ENCODE measurements at places on chromosomes 4 and X.

DNA sequence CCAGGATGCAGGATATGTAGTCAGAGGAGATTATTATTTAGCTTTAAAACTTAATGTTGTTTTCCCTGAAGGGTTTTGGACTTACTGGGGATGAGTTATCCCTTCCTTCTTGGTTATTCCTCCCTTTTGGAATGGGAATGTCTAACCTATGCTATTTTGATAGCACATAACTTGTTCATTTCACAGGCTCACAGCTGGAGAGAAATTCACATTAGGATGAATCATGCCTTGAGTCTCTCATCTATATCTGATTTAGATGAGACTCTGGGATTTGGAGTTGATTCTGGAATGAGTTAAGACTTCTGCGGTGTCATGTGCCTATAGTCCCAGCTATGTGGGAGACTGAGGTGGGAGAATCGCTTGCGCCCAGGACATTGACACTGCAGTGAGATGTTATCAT is 81.1 kb downstream of the ATP11C start:
- DNase-seq: no peak

DNA sequence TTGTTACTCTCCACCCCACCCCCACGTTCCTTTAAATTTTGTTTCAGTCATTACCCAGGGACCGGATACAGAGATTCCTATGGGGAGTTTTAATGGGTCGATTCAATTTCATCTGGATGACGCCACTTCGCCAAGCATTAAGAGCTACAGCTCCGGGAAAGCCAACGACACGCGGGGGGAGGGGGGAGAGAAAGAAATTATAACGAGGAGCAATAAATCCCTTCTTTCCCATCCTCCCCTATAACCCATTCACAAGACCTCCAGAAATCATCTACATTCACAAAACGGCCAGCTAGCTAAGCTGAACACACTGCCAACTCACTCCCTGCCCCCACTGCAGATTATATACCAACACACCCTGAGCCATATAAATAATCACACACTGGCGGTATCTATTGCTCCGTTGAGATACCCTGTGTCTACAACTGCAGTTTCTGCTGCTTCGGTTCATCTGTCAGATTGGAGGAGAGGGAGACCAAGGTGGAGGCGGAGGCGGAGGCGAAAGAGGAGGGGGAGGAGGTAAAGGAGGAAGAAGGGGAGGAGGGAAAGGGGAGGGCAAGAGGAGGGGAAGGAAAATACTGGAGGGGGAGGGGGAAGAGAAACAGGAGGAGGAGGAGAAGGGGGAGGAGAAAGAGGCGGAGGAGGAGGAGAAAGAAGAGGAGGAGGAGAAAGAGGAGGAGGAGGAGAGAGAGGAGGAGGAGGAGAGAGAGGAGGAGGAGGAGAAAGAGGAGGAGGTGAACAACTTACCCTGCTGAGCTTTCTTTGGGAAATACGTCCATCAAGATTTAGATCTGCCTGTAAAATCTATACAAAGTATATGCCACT is 113.9 kb upstream of the VAMP7 start:
- no peak for DNase-seq

DNA sequence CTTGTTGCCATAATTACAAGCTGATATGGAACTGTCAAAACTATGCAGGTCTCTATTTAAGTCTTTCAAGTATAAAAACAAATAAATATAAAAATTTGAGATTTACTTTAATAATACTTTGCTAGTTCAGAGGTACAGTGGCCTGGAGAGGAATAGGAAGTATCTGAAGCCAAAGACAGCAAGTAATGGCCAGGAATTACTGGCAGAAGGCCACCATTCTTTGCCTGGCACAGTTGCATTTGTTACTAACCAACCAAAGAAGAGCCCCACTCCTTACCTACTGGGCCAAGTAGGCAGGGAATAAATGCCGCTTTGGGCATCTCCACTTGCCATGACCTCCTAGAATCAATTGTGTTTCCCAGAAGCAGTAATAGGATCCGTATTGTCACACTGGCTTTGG is 13.8 kb upstream of the ADAMTS3 start:
- DNase-seq: no peak

DNA sequence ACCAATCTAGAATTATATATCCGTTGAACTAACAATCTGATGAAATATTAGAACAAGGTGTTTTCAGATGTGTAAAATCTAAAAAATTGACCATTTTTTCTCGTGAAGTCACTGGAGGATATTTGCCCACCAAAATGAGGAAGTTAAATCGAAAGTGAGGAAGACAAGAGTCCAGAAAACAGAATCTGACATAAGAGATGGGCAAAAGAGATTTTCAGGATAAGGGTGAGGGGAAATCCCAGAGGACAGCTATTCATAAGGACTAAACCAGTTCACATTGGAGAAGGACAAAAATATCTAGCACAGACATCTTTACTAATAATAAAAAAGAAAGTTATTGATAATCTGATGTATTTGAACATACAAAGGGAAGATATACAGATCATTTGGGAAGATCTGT is 18.7 kb upstream of the ALG13 start:
- DNase-seq: no peak

GRCh38 chr4:7781993-7782392 is 157.7 kb downstream of the AFAP1 start:
- no peak for DNase-seq

GRCh38 chr4:1374706-1375045 is 27.7 kb downstream of the UVSSA start:
- DNase-seq: no peak

DNA sequence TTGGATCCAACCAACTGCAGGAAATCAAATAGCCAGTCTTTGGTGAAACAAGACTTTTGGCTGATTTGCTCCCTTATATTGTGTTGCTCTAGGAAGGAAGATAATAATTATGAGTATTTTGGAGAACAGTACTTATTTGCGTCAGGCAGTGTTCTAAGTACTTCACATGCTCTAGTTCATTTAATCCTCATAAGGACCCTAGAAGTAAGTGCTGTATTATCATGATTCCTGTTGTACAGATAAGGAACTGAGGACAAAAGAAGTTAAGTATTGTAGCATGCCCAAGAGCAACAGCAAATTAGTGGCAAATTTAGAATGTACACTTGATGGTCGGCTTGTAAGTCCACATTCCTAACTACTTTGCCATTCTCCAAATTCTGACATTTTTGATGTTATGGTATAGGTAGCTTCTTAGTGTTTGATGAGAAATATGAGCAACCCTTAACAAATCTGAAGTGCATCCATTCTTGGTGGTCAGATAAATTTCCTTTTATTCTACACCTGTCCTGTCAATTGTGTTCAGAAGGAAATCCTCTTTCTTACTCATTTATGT is 72.0 kb downstream of the SPRY1 start:
- no peak for DNase-seq

- DNase-seq: no peak
Measured at GRCh38 chr4:139815778-139816601, 150.4 kb downstream of the MGST2 start.

Measured in T follicular helper cell (primary cell).